Upper lobe of left lung (tissue), 6 donors: ENCODE measurements at places on chromosomes 16 and 17. TPM values are rescaled to one million over a fixed set of nuclear protein-coding genes. Genes with fewer than 3 reads are reported as not detected.

GRCh38 chr16:20851601-20852000 is 45.3 kb downstream of the REXO5 start:
- H3K27ac ChIP-seq, result peak overlapping the region; percentile 67
- H3K4me1 ChIP-seq, result peaks cover 38% of the 10 kb centered on the region
- H3K36me3 ChIP-seq, result peaks cover 5% of the 10 kb centered on the region
- H3K27me3 ChIP-seq, result no peaks in the 10 kb centered on the region
- DNase-seq, result peak; percentile 82

DNA sequence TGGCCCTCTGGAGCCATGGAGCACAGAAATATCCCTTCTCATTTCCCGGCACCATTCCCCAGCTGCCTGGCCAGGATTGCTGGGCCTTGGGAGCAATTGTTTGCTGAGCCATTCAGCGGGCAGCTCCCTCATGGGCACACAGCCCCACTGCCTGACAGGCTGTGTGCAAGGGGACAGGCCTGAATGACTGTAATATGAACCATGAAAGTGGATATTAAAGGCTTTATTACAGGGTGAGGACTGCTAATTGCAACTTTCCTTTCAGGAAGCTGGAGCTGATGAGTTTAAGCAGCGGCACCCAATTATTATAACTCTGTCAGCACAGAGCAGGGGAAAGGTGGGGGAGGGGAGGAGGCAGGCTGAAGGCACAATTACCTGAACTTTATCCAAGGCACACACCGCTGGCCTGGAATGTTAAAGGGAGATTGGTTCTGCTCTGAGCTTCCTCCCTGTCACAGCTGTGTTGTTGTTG is 159.8 kb upstream of the SDK2 start:
- no peak for DNase-seq
- H3K27me3 ChIP-seq, result no peaks in the 10 kb centered on the region
- H3K27ac ChIP-seq, result no peak overlapping the region
- H3K4me3 ChIP-seq, result no peak overlapping the region

GRCh38 chr16:80569440-80570105 is 28.8 kb downstream of the DYNLRB2 start:
- H3K27ac ChIP-seq, result no peak overlapping the region
- DNase-seq, result no peak
- no peaks in the 10 kb centered on the region for H3K36me3 ChIP-seq
- no peaks in the 10 kb centered on the region for H3K27me3 ChIP-seq
- no peaks in the 10 kb centered on the region for H3K4me1 ChIP-seq
- H3K4me3 ChIP-seq, result no peak overlapping the region

DNA sequence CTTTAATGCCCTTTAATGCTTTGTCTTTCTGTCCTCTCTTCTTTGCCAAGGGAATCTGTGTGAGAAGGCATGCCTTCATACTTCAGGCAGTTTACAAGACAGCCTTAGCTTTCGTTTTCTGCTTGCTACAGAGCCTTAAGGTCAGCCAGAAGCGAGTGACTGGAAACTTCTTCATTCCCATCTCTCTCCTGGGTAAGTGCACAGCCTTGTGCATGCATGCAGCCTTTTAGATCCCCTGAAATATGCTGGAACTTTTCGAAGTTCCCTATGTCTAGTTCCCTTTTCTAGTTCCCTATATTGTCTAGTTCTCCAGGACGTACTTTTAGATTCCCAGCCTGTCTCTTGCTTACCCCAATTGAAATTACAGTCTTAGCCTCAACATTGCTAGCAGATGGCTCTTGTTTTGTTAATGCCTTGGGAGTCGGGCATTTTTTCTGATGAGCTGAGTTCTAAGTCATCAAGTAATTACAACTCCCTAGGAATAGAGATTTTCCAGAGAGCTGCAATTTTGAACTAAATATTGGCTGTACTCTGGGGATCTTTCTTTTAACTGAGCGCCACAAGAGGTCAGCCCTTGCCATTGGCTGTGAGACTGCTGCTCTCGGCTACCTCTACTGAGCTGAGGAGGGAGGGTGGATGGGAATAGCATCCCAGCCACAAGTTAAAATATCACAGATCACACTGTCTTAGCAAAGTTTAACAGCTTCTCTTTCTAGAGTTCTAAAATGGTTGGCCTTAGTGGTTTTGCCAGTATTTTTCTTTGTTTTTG is 22.7 kb upstream of the PPM1D start:
- no peak for DNase-seq
- peak overlapping the region; percentile 76 for H3K27ac ChIP-seq
- H3K27me3 ChIP-seq, result no peaks in the 10 kb centered on the region
- H3K4me1 ChIP-seq, result peaks cover 21% of the 10 kb centered on the region
- no peaks in the 10 kb centered on the region for H3K36me3 ChIP-seq

The SRCIN1 gene
- total RNA-seq, result 16.6 TPM

DNA sequence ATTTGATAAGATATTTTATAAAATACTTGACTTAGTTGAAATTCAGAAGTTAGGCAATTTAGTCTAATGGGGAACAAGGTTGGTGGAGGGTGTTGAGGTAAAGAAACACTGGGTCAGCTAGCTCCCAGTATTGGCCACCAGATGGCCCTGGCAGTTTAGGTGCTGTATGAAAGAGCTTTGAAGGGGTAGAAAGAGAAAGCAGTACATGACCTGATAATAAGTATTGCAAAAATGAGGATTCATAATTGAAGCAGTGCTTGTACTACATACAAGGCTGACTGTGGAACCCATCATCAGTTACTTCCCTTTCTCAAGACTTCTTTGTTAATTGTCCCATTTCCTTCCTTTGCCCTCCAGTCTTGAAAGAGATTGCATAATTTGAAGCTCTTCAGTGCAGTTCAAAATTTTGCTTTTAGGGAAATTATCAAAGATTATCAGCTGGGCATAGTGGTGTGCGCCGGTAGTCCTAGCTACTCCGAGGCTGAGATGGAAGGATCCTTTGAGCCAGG is 29.4 kb downstream of the TANC2 start:
- H3K27me3 ChIP-seq, result no peaks in the 10 kb centered on the region
- H3K4me1 ChIP-seq, result no peaks in the 10 kb centered on the region
- no peaks in the 10 kb centered on the region for H3K36me3 ChIP-seq
- no peak overlapping the region for H3K4me3 ChIP-seq

- H3K36me3 ChIP-seq, result no peaks in the 10 kb centered on the region
- no peaks in the 10 kb centered on the region for H3K27me3 ChIP-seq
- DNase-seq, result no peak
Measured at GRCh38 chr17:57606111-57606875, 138.8 kb downstream of the CCDC182 start.

The CLEC10A gene
- total RNA-seq, result 16.8 TPM

DNA sequence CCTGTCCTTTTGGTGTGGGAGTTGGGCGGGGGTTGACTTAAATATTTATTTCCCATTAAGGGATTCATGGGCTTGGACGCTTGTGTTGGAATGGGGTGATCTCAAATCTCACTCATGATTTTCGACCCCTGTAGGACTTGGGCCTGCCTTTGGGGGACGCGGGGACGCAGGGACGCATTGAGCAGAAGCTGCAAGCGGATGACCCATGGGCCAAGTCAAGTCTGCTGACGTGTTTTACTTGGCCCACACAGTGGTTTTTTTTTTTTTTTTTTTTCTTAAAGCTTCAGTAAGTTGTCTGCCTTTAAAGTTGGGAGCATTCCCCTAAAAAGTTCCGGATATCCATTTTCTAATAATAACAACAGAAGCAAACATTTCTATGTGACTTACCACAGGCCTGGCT is 28.9 kb downstream of the CMIP start:
- H3K4me3 ChIP-seq, result no peak overlapping the region
- no peak for DNase-seq
- H3K27me3 ChIP-seq, result no peaks in the 10 kb centered on the region
- peaks cover 66% of the 10 kb centered on the region for H3K4me1 ChIP-seq

The KCNH6 gene
- total RNA-seq, result 0.24 TPM

DNA sequence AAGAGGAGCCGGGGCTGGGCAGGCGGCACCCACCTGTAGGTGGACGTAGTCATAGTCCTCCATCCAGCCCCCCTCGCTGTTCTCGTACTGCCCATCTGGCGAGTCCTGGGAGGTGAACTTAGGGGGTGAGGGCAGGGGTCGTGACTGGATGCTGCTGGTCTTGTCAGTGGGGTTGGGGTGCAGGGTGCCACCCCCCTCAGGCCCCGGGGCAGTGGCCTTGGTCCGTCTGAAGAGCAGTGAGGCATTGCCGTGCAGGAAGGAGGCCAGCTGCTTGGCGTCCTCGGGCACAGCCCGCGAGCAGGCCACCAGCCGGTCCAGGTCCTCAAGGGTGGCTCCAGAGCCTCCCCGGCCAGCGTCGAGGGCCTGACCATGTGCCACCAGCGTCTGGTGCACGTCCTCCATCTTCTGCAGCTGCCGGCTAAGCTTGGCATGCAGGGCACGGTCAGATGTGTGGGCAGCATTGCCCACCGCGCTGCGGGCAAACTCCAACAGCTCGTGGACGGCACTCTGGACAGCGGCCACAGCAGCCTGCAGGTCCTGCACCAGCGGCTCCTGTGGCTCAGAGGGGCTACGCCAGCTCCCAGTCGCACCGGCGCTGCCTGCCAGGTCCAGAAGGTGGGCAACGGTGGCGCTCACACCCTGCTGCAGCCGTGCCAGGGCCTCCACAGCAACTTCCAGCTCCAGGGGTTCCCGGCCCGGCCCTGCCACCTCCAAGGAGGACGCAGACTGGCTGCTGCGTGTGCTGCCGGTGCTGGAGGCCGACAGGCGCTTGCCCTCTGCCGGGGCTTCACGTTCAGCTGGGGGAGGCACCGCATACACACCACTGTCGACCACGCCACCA is 16.3 kb downstream of the CTRB1 start:
- H3K36me3 ChIP-seq, result peaks cover 46% of the 10 kb centered on the region
- H3K27ac ChIP-seq, result no peak overlapping the region
- peak; percentile 85 for DNase-seq
- H3K4me3 ChIP-seq, result no peak overlapping the region
- no peaks in the 10 kb centered on the region for H3K27me3 ChIP-seq
- H3K4me1 ChIP-seq, result peaks cover 41% of the 10 kb centered on the region

DNA sequence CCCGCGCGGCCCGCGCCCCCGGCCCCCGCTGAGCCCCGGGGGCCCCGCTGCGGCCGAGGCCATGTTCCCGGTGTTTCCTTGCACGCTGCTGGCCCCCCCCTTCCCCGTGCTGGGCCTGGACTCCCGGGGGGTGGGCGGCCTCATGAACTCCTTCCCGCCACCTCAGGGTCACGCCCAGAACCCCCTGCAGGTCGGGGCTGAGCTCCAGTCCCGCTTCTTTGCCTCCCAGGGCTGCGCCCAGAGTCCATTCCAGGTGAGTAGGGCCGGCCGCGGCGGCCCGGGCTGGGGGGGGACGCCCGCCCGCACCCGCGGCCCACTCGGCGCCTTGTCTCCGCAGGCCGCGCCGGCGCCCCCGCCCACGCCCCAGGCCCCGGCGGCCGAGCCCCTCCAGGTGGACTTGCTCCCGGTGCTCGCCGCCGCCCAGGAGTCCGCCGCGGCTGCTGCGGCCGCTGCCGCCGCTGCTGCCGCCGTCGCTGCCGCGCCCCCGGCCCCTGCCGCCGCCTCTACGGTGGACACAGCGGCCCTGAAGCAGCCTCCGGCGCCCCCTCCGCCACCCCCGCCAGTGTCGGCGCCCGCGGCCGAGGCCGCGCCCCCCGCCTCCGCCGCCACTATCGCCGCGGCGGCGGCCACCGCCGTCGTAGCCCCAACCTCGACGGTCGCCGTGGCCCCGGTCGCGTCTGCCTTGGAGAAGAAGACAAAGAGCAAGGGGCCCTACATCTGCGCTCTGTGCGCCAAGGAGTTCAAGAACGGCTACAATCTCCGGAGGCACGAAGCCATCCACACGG is 504 bp downstream of the MAZ start:
- peaks cover 44% of the 10 kb centered on the region for H3K4me1 ChIP-seq
- peaks cover 21% of the 10 kb centered on the region for H3K36me3 ChIP-seq
- H3K4me3 ChIP-seq, result peak overlapping the region; percentile 74
- H3K27ac ChIP-seq, result peak overlapping the region; percentile 91
- no peaks in the 10 kb centered on the region for H3K27me3 ChIP-seq
- DNase-seq, result peak; percentile 91
